ENCODE measurements at places on chromosomes 6 and 20.

GRCh38 chr6:40997234-40997957, 41.6 kb downstream of the UNC5CL start:
- DNase-seq, result no peak

DNA sequence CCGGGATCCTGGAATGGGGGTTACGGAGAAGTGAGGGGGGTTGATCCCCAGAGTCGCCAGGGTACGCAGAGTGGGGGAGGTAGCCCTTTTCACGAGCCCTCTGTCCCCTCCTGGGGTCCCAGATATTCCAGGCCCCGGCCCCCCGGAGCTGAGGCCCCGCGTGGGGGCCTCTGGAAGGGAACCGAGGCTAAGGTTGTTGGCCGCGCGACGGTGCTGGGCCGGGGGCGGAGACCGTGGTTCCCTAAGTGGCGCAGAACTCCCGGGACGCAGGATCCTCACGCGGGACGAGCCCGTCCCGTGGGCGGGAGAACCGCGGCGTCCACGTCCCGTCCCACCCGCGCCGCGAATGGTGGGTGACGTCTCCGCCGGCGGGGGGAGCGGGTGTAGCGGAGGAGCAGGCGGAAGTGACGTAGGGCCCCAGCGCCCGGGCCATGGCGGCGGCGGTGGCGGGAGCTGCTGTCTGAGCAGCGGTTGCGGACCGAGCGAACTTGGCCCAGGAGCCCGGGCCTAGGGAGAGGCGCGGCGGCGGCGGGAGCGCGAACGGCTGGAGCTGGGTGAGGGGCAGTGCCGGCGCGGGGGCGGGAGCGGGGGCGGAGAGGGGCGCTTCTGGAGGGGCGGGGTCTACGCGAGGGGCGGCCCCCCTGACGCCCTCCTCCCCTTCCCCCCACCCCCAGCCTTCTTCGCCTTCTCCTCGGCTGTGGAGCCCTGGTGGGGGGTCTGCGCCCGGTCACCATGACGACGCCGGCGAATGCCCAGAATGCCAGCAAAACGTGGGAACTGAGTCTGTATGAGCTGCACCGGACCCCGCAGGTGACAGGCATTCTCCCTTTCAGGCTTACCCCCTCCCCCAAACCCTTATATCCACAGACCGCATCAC, at the start of gene RING1:
TSS of gene RING1 (plus strand) at position 410 of the 877 bp plus-strand sequence. CDS start at position 733, 323 bp downstream.
- peak; percentile 77 for DNase-seq

DNA sequence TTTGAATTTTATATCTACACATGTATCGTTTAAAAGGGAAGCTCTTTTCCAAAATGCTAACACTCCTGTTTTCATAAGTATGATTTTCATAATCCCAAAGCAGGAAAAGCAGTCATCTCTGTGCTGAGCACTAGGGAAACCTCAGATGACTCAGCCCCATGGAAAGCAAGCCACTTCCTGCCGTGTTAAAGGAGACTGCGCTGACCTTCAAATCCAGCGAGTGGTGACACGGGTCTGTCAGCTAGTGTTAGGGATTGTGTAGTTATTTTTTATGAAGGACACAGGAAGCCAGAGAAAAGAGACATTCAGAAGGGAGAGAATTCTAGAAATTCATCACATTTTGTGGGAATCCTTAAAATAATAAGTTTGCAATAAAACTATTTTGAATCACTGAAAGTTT, 57.0 kb upstream of the CD93 start:
- no peak for DNase-seq

GRCh38 chr6:13377054-13377758, 48.9 kb upstream of the TBC1D7 start:
- DNase-seq, result no peak

DNA sequence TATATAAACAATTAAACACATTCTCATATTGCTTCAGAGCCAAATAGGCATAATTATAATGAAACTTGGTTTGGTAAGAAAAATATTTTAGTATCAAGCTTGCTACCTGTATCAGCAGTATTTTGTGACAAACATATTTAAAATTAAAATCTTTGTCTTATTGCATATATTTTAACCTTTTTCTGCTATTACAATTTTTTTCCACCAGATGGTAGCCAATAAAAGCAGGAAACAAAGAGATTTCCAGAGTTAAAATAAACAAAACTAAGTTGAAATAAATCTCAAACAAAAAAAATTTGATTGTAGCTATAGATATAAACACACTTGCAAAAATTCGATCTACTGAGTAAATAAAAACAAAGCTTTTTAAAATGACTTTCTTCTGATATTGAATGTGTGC, 491.3 kb upstream of the GJE1 start:
- no peak for DNase-seq

DNA sequence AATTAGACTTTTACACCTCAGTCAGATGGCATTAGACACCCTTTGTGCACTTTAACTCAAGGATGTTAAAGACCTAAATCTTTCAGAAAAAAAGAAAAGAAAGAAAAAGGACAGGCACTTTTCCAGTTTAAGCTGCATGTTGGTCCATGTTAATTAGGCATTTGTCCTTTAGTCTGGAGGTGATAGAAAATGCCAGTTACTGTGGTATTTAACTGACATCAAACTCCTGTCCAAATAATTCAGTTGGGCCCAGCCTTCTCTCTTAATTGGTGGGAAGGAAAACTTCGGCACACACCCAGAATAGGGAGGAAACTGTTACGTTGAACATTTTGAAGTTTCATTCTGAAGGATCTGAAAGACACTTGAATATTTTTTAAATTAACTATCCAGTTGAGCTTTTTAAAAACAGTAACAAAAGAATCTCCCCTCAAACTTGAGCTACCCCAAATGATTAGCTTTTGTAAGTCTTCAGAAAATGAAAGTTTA, 30.3 kb downstream of the RREB1 start:
- DNase-seq, result no peak

DNA sequence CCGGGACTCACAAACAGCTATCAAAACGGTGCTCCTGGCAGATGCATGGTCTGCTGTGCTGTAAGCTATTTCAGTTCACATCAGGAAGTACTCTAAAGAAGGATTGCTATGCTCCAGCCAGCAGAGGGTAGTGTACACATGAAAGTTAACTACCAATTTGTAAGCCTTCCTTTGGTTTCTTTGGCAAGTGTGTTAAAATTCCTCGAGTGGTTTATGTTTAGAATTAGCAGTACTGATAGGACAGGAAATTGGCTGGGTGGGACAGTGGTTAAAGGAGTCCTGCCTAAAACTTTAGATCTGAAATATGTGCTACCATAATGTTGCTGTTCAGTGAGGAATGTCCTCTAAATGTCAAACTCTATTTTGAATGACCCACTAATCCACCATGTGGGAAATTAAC, 47.4 kb downstream of the TRMT11 start:
- no peak for DNase-seq

DNA sequence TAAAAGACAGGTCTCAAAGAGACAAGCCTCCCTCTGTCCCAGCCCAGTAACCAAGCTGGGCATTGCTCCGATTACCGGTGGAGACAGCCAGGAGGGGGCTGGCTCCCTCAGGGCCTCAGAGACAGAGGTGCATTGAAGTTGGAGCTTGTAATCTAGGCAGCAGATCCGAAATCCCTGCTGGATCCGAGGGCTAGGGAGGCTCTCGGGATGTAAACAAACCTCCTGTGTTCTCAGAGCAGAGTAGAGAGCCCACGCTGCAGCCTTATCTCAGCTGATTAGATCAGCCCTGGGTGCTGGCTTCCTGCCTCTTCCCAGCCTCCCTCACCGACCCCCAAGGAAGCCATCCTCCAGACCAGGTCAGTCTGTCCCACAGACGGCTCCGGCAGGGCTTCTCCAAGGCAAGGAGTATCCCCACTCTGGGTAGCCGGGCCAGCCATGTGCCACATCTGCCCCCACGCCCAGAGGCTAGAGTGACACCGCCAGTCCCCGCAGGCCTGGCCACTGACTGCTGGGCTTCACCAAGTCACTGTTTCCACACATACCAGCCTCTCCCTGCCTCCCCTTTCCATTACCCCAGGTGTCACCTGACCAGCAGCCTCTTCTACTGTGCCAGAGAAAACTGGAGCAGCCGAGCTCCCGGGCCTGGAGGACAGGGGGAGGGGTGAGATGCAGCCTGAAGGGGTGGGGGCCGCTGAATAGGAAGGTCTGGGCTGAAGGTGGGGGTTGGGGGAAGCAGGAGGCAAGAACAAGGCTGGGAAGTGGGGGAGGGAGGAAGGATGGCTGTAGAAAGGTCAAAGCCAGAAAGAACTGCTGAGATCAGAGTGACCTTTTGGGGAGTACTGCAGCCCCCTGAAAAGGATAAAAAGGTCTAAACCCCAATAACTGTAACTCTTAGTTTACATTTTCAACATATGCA, 6.0 kb downstream of the SDC4 start:
- DNase-seq, result no peak

GRCh38 chr20:31903627-31904386, 33.4 kb downstream of the TTLL9 start:
- no peak for DNase-seq

- no peak for DNase-seq
Measured at GRCh38 chr20:57180954-57181353, 85.5 kb downstream of the BMP7 start.

- no peak for DNase-seq
Measured at GRCh38 chr20:23161968-23162696, 76.0 kb upstream of the CD93 start.

- DNase-seq, result no peak
Measured at GRCh38 chr20:54162378-54163009, 11.3 kb downstream of the CYP24A1 start.

DNA sequence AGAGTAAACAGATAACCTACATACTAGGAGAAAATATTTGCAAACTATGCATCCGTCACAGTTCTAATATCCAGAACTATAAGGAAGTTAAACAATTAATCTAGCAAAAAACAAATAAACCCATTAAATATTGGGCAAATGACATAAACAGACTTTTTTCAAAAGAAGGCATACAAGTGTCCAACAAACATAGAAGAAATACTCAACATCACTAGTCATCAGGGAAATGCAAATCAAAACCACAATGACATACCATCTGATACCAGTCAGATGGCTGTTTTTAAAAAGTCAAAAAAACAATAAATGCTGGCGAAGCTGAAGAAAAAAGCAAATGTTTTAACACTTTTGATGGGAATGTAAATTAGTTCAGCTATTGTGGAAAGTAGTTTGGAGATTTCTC, 1117.7 kb upstream of the MAP3K7 start:
- no peak for DNase-seq

GRCh38 chr6:96888745-96889144, 8.9 kb downstream of the NDUFAF4 start:
- DNase-seq, result no peak

DNA sequence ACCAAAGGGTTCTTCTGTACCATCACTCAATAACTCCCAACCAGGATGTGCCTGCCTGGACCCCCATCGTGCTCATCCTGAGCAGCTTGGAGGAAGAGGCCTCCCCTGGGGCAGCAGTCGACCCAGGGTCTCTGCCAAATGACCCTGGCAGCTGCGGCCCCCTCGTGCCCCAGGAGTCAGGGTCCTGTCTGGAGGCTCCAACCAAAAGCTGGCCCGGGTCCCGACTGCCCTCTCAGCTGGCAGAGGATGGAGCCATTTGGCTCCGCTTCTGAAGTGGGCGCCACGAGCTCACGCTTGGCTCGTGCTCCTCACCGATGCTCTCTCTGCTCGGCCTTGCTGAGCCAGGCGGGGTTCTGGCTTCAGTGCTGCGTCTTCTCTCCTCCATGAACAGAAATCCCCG, 56.8 kb downstream of the TFAP2C start:
- DNase-seq, result no peak

- DNase-seq, result no peak
Measured at GRCh38 chr20:59351157-59352040, 51.0 kb downstream of the EDN3 start.

DNA sequence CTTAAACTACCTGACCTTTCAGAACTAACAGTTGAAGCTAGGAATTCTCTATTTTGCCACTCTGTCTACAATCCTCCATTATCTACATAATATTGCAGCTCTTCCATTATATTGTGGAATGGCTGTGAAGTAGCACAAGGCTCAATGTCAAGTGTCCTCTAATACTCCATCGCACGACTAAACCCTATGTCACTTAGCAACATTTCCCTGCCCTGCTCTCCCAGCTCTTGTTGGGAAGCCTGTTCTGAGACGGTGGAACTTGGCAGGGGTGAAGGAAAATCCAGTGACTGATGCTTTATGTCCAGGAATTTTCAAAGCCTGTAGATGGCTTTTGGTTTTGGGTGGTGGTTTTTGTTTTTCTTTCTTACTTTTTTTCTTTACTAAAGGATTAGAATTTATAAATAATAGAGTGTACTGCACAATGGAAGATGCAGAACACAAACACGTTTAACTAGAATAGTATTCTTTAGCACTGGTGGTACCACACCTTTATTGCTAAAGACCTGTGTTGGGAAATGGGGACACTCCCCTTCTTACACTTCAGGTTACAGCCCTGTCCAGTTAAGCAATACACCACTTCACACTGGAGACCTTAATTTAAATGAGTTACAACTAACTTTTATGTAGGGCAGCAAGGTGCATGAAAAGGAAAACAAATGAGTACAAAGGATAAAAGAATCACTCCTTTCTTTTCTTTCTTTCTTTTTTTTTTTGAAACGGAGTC, 20.7 kb upstream of the AMD1 start:
- no peak for DNase-seq

GRCh38 chr6:106117579-106117978, 31.4 kb downstream of the PRDM1 start:
- DNase-seq, result no peak

DNA sequence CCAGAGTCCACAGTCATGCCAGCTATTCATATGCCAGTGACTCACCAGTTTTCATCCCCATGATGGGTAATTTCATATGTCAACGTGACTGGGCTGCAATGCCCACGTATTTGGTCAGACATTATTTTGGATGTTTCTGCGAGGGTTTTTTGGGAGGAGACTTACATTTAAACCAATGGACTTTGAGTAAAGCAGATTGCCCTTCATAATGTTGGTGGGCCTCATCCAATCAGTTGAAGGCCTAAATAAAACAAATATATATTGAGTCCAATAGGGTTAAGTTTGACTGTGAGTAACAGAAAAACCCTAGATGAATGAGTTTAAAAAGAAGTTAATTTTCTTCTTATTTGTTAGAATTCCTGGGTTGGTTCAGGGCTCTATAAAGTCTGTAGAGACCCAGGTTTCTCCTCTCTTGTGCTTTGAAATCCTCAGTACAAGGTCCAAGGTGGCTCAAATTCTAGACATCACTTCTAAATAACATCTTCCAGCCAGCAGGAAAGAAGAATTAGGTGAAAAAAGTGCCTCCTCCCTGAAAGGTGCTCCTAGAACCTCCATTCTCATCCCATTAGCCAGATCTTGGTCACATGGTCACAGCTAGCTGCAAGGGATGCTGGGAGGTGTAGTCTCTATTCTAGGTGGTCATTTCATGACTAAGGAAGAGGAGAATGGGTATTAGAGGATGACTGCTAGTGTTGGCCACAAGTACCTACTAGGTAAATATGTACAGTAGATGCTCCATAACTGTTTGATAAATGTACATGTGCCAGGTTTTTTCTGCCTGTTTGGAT, 16.7 kb upstream of the NEDD9 start:
- no peak for DNase-seq

DNA sequence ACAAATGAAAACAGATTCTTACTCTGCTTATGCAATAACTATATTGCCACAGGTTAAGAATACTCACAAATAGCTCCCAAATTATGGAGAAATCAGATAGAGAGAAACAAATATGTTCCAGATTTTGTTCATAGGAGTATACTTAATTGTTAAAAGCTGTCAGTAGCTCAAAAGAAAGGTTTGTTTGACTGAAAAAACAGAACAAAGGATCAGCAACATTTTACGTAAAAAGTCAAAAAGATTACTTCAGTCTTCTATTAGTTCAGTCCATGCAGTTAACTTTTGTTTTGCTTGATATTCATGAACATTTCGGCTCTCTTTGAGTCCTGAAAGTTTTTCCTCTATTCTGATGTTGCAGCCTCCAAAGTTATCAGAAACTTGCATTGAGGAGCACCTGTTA, 13.4 kb upstream of the NANP start:
- DNase-seq, result no peak
